ENCODE measurements at places on chromosomes 1 and 21.

- no peak for DNase-seq
Observed at GRCh38 chr21:21007606-21008005, 9.4 kb downstream of the NCAM2 start.

DNA sequence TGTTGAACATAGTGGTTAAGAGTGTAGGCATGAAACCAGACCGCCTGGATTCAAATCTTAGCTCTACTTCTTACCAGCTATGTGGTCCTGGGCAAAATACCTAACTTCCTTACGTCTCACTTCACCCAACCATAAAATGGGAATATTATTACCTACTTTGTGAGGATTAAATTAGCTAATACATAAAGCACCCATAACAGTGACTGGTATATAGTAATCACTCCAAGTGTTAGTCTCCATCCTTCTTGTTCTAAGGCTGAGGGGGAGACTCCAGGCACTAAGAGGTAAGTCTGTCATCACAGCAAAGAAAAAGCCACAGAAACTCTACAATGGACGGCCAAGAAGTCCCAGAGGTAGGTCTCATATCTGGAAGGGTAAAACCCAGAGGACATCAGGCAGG, 2.8 kb downstream of the SMG5 start:
- no peak for DNase-seq

GRCh38 chr21:44907225-44907965, 13.3 kb downstream of the ITGB2 start:
- peak; percentile 25 for DNase-seq

DNA sequence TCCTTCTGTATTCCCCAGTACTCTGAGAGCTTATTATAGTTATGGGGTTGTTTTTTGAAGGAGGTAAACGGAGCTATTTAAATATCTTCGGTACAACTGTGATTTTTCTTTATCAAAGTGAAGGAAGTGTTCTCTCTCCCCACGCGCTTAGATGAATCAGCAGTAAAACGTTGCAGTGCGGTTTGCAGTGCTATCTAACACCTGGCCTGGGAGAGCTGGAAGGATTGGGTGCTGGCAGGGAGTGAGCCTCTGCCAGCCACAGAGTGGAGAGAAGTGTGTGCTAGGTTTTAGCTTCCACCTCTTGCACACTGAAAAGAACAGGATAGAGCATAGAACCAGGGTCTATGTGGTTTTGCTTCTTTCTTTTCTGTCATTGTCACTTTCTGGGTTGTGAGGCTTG, 165.9 kb downstream of the SDCCAG8 start:
- DNase-seq = no peak

DNA sequence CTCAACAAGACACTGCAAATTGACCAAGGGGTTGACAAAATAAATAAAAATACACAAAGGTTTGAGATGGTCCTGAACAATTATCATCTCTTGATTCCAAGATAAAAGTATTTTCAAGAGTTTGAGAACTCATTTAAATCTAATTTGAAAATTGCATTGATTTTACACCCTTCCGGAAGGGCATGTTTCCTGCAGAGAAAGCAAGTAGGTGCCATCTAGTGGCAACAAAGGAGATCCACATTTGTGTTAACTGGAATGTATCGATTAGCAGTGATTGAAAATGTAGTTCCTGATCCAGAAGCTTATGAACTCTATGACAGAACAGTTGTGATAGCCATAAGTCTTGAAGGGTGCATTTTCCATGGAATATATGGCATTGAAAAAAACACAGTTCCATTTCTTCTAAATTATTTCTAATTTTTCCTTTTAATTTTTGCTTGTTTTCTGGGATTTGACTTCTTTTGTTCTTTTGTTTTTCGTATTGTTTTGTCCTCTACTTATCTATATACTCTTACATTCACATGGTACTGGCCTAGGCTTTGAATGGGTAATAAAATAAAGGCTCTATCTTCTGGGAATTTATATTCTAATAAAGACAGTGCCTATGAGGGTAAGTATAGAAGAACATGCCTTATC, 143.7 kb downstream of the DNM3 start:
- peak; percentile 26 for DNase-seq

Data from naive B cell (primary cell).